ENCODE measurements at places on chromosomes 13 and 19.

- DNase-seq, result peak; percentile 50
Measured at GRCh38 chr19:18339723-18340122, 675 bp upstream of the PGPEP1 start.

GRCh38 chr19:2097203-2097885 is 629 bp downstream of the IZUMO4 start:
- no peak for DNase-seq

- no peak for DNase-seq
Measured at GRCh38 chr19:30449078-30449590, 77.0 kb downstream of the ZNF536 start.

GRCh38 chr13:42102961-42103865 is 54.8 kb downstream of the DGKH start:
- DNase-seq, result no peak

DNA sequence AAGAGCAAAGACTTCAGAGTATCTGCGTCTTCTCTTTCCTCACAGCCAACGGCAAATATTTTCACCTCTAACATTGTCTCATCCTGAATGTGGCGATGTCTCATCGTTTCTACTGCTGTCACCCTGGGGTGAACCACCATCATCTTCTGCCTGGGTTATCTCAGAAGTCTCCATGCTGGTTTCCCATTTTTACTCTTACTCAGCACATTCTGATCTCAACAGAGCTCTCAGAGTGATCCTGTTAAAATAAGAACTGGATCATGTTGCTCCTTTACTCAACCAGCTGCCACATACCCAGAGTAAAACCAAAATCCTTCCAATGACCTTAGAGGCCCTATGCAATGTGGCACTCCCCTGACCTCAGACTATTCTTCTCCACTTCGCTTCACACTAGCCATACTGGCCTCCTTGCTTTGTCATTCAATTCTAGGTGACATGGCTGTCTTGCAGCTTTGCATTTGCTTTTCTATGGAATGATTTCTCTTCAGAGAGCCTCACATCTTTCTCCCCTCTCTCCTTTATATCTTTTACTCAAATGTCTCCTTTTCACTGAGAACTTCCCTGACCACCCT is 7.8 kb upstream of the OLFM4 start:
- no peak for DNase-seq

DNA sequence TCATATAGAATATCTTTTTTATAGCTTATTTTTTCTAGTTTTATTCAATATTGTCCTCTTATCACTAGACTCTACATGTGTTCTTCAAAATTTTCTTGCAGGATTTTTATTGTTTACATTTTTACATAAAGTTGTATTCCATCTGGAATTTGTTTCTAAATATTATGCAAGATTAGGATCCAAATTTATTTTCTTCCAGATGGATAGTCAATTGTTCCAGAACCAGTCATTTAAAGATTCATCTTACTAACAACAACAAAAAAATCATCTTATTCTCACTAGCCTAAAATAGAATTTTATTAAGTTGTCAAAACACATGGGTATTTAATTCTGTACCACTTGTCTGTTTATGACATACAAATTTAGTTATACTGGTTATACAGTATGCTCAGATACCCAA is 390.4 kb upstream of the GPC6 start:
- DNase-seq, result no peak

- peak; percentile 23 for DNase-seq
Measured at GRCh38 chr19:9881720-9882119, 46.6 kb downstream of the PIN1 start.

- no peak for DNase-seq
Measured at GRCh38 chr19:13133241-13133870, 15.3 kb downstream of the NACC1 start.

DNA sequence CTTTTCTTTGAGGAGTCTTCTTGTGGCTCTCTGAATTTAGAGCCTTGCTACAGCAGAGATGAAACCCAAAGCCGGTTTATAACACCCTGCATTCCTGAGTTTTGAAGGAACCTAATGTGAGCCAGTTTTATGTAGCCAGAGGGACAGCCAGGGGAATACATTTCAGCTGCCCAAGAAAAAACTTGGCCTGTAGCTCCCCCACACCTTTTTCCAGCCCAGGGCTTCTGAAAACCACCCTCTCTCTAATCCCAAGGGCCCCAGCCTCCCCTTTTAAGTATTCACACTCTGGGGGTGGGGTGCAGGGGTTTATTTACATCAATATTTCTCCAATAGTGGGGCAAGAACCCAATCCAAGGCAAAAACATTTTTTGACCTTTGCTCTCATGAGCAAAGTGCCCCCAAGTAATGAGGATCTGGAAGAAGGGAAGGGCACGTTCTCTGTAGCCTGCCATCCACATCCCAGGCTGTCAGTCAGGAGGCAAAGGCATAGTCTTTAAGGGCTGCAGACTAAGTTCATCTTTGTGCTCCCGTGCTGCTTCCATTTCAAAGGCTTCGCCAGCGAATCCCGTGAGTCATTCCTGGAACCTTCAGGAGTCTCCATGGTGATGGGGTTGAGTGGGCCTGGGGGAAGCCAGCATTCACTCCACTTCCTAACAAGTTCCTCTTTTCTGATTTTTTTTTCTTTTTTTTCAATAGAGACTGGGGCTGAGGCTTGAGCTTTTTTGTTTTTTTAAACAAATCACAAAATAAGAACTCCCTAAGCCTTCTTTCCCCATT is 33.2 kb upstream of the MEDAG start:
- no peak for DNase-seq

GRCh38 chr13:75762076-75762937 is 126.2 kb downstream of the LMO7 start:
- DNase-seq, result no peak

- no peak for DNase-seq
Measured at GRCh38 chr13:54232700-54233099, 1204.1 kb downstream of the OLFM4 start.

- no peak for DNase-seq
Measured at GRCh38 chr19:19459073-19459472, 53.6 kb downstream of the GATAD2A start.

DNA sequence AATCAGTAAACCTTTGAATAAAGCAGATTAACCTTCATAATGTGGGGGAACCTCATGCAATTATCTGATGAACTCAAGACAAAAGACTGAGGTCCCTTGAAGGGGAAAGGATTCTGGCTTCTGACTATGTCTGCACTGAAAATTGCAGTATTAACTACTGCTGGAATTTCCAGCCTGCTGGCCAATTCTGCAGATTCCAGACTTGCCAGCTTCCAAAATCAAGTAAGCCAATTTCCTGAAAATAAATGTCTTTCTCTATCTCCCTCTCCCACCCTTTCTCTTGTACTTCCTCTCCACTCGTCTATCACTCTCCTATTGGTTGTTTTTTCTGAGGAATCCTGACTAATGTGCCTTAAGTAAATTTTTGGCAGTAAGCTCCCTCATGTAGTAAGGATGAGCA is 1479.9 kb upstream of the PRR20A start:
- no peak for DNase-seq

DNA sequence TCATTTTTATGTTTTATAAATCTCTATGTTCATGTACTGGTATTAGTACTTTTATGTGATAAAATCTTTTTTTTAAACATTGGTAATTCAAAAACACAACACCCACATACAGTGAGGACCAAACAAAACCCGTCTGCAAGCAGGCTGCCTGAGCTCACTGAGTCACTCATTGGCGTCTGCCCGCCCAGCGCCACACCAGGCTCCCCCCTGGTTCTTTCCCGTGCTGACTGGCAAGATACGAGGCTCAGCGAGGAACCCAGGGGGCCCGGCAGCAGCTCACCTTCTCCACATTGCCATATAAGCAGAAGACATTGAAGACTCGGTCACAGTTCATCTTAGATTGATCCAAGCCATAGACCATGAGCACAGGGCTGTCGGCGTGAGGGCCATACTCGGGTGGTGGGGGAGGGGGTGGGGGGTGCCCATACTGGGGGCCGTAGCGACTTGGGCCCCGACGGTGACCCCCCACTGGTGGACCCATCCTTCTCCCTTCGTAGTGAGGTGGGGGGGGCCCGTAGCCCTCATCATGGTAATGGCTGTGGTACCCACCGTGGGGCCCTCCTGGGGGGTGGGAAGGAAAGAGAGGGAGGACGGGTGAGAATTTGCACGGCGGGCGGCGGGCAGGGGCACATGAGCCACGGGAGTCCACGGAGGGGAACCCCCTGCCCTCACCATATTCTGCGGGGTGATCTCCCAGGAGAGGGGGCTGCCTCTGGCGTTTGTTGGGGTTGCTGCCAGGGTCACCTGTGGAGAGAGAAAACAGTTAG is 8.4 kb upstream of the ECH1 start:
- no peak for DNase-seq

DNA sequence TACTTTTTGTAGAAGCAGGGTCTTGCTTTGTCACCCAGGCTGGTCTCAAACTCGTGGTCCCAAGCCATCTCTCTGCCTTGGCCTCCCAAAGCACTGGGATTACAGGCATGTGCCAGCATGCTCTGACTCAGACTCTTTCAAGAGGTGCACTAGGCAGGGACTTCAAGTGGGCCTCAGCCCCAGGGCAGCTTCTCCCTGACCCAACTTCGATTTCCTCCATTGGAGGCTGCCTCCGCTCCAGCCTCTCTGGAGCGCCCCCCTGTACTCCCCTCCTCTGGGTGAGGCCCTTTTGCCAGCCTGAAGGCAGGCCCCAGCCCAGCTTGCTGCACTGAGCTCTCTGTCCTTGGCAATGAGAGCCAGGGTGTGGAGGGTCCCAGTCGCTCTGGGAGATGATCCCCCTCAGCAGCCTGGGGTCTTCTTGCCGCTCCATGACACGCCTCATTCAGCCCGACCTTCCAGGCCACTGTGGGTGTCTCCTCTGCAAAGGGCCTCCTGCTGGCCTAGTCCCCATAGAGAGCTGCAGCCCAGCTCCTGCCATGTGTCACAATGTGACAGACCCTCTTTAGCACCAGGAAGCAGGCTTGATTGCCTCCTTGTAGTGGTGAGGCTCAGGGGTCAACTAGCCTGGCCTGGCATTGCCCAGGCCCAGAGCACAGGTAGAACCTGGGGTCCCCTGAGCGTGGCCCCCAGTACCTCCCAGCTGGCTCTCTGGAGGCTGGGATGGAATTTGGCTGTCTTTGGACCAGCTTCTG is 16.4 kb downstream of the CARM1 start:
- no peak for DNase-seq

DNA sequence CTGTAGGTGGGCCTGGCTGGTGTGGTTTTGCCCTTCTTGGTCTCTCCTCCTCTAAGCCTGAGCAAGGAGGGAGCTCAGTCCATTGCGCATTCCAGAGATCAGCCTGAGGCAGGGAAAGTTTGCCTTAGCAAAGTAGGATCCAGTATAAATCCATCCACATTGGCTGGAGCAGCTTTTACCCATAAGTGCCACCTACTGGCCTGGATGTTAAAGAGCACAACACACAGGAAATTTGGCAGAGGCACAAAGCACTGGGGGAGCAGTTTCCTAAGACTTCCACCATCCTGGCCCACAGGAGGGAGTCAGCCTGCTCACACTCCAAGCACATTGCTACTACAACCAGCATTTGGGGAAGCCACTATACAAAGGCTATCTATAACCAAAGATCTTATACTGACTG is 1124.2 kb downstream of the SLITRK1 start:
- no peak for DNase-seq

All from RKO (cell line).